ENCODE measurements at places on chromosomes 5 and 9. TPM values are rescaled to one million over a fixed set of nuclear protein-coding genes. Genes with fewer than 3 reads are reported as not detected.

The TPRN gene
- 32.0 TPM for total RNA-seq

DNA sequence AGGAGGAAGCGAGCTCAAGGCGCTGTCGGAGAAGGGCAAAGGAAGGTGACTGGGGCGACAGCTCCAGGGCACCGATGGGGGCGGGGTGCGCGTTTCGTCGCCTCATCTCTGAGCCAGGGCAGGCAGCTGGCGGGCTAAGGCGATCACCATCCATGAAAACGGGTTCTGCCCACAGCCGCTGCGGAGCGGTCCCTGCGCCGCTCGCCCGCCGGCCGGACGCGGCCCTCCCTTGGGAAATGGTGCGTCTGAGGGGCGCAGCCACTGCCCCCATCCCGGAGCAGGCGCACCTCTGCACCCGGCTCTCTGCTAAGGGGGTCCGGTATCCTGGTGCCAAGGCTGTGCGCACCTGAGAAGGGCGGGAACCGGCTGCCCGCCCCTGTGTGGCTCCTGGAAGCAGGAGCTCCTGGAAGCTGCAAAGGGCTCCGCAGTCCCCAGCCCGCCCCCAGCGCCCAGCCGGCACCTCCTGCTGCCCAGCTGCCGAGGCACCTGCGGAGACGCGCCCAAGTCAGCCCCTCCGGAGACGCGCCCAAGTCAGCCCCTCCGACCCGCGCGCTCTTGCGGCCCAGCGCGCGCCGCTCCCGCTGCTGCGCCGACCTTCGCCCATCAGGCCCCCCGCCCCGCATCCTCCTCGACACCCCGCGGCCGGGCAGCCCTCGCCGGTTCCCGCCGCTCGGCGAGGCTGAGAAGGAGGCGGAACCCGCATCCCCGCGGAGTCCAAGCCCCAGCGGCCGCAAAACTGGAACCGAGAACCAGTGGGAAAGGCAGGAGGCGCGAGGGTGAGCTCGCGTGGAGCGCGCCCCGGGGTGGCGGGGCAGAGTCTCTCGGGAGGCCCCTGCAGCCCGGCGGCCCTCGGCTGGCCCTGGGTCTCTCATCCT lies 757 bp downstream of the ANKRD34B start:
- DNase-seq = peak; percentile 53
- no peaks in the 10 kb centered on the region for H3K36me3 ChIP-seq
- H3K4me3 ChIP-seq = peak overlapping the region; percentile 61
- peaks cover 9% of the 10 kb centered on the region for H3K27me3 ChIP-seq
- no peaks in the 10 kb centered on the region for H3K4me1 ChIP-seq

- no peak for DNase-seq
- no peaks in the 10 kb centered on the region for H3K27me3 ChIP-seq
- peaks cover 53% of the 10 kb centered on the region for H3K36me3 ChIP-seq
- H3K4me1 ChIP-seq = no peaks in the 10 kb centered on the region
- H3K4me3 ChIP-seq = no peak overlapping the region
- no peak overlapping the region for H3K27ac ChIP-seq
These were observed 113.9 kb downstream of the DAB2IP start for GRCh38 chr9:121765021-121765950.

DNA sequence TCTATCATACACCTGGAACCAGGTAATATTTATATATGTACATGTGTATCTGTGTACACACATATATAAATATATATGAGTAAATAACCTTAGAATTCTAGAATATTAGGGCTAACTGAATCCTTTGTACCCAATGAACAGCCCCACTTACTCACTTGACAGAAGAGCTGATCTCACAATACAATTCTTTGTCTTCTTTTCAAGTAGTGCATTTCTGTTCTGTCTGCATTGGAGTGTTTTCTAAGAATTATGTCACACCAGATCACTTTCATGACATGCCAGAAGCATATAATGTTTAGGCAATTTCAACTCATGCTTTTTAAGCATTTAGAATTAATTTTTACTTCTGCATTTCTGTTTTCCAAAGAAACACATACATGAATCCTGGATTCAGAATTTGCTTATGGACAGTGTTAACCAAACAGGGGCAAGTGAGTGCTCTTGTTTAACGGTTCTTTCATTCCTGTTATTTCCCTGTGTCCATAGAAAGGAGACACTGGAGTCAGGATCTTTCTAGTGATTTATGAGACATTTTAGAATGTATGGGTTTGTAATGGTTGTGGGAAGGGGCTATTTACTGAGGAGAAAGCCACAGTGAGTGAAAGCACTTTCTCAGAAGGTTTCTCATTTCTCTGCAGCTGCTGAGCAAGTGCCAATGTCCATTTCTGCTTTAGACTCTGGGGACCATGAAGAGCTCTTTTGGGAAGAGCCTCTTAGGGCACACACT lies 123.2 kb downstream of the RMI1 start:
- no peaks in the 10 kb centered on the region for H3K36me3 ChIP-seq
- H3K27me3 ChIP-seq = peaks cover 3% of the 10 kb centered on the region
- no peaks in the 10 kb centered on the region for H3K4me1 ChIP-seq
- H3K27ac ChIP-seq = no peak overlapping the region
- H3K4me3 ChIP-seq = no peak overlapping the region

DNA sequence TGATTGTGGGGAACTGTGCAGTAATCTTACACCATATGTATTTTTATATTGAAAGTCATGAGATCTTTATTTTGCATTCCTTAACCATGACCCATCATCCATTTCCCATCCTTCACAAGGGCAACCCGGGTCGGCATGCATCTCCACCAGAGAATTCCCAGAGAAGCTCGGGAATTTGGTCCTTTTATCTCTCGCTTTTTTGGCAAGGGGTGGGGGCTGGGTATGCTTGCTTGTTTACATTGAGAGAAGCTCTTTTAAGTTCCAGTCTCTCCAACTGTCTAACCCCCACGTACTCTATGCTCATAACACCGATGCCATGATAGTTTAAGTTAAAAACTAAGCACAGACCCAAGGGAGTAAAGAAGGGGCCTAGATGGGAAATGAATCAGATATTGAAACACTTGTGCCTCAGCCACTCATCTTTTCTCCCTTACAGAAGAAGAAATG lies 109.9 kb upstream of the NFIB start:
- DNase-seq = no peak
- H3K27ac ChIP-seq = peak overlapping the region; percentile 41
- H3K4me3 ChIP-seq = no peak overlapping the region
- peaks cover 20% of the 10 kb centered on the region for H3K4me1 ChIP-seq
- no peaks in the 10 kb centered on the region for H3K27me3 ChIP-seq

GRCh38 chr5:72587661-72588308 lies 80.6 kb upstream of the ZNF366 start:
- H3K27ac ChIP-seq = no peak overlapping the region
- no peaks in the 10 kb centered on the region for H3K36me3 ChIP-seq
- no peak for DNase-seq
- no peaks in the 10 kb centered on the region for H3K27me3 ChIP-seq

The BTNL3 gene
- total RNA-seq = not detected

The PDLIM4 gene
- 7.6 TPM for total RNA-seq

GRCh38 chr5:180808461-180809000 lies 5.9 kb upstream of the MGAT1 start:
- no peaks in the 10 kb centered on the region for H3K27me3 ChIP-seq
- DNase-seq = no peak
- peaks cover 11% of the 10 kb centered on the region for H3K4me1 ChIP-seq
- H3K4me3 ChIP-seq = peak overlapping the region; percentile 84

DNA sequence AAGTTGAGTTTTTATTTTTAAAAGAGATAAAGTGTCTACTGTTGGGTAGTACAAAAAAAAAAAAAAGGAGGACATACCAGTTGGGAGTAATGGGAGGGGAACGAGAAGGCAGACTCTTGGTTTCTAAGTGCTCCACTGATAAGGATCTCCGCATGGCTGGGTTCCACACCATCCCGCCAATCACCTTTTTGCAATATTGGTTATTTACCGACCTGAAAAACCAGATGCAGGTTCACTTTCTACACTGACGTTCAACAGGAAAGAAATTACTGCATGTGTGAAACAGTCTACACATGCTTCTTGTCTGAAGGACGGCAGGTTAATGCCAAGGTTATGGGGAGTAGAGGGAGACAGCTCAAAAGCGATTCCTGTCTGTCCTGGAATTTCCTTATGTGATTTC lies 75.5 kb downstream of the PTPN3 start:
- no peak overlapping the region for H3K4me3 ChIP-seq
- DNase-seq = no peak
- H3K36me3 ChIP-seq = no peaks in the 10 kb centered on the region
- H3K4me1 ChIP-seq = no peaks in the 10 kb centered on the region
- H3K27me3 ChIP-seq = no peaks in the 10 kb centered on the region
- H3K27ac ChIP-seq = no peak overlapping the region

The NTNG2 gene
- total RNA-seq = 0.52 TPM

GRCh38 chr9:100525563-100525962 lies 52.3 kb upstream of the CAVIN4 start:
- H3K4me3 ChIP-seq = no peak overlapping the region
- H3K4me1 ChIP-seq = no peaks in the 10 kb centered on the region
- H3K36me3 ChIP-seq = peaks cover 79% of the 10 kb centered on the region

The IL5 gene
- total RNA-seq = not detected

GRCh38 chr5:140202078-140202477 lies 27.1 kb downstream of the CYSTM1 start:
- peaks cover 4% of the 10 kb centered on the region for H3K4me1 ChIP-seq
- no peak for DNase-seq
- H3K4me3 ChIP-seq = no peak overlapping the region
- H3K27ac ChIP-seq = no peak overlapping the region
- H3K36me3 ChIP-seq = peaks cover 2% of the 10 kb centered on the region

The MSX2 gene
- 0.42 TPM for total RNA-seq

Measured in H9 (cell line).